ENCODE measurements at places on chromosomes 7 and 10. TPM values are rescaled to one million over a fixed set of nuclear protein-coding genes. Genes with fewer than 3 reads are reported as not detected.

The PRPS1L1 gene
- not detected for total RNA-seq

The OR2A1 gene
- not detected for total RNA-seq

The PLEKHS1 gene
- total RNA-seq = not detected

The STRIP2 gene
- 0.33 TPM for total RNA-seq

DNA sequence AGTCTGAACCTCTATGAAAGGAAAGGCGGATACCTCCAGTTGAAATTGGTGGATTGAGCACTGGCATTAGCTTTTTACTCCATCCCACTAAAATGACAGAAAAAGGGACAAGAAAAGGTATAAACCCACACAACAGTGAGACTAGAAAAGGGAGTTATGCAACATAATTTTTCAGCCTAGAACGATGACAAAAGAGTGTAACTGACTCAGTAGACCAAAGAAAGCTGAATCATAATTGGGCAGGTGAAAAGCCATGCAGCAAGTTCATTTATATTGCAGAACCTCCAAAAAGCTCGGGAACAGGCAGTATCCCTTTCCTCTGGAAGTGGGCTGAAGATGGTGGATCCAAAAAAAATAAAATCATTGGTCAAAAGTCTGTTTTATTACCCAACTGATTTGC lies 30.5 kb upstream of the ZCCHC24 start:
- no peak for DNase-seq

GRCh38 chr10:124403548-124403947 lies 15.2 kb downstream of the OAT start:
- DNase-seq = peak; percentile 37

GRCh38 chr10:79367426-79368189 lies 20.3 kb downstream of the PPIF start:
- no peak for DNase-seq

DNA sequence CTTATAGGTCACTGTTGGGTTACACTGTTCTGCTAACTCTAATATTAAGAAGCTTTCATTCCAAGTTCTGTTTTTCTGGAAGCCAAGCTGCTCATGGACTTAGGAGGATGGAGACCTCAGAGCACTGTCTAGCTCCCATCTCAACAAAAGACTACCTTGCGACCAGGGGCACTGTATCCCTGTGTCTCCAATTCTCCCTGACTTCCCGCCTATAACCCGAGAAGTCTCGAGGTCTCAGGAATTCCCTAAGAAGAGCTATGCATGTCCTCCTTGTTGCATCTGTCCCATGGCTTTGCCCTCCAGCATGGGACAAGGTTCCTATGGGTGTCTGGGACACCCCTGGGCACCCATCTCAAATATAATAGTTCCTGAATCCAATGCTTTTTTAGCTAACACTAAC lies 31.2 kb downstream of the BTBD16 start:
- DNase-seq = no peak

DNA sequence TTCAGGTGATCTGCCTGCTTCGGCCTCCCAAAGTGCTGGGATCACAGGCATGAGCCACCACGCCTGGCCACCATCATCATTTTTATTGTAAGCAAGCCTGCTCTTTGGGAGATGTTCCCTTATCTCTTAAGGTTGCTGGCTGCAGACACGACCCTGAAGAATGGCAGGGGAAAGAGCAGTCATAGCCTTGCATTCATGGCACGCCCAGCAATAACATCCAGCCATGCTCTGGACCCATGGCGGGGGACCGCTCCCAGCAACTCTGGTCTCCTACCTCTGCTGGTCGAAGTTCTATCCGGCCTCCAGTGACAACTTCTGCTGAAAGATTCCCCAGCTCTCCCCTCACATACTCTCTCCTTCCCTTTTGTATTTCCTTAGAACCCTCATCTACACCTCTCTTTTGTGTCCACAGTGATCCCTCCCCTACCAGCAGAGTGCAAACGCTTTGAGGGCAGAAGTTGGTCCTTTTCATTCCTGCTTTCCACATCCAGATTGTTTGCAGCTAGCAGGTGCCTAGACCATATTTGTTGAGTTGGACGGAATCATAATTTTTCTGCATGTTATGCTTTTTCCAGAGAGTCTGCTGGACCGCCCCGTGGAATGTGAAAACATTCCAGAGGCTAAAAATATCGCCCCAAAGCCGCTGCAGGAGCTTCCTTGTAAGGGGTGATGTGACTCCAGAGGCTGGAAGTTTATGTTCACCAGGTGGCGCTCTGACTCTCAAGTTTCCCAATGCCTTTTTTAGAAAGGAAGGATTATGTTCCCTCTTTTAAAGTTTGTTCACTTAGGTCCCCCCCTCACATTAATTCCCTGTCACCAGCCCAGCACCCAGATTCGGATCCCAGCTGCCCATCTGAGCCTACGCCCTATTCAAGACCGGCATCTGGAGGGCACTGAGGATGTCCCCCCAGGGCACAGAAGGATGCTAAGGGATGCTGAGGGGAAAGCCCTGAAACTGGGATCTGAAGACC lies 4.3 kb upstream of the MARVELD1 start:
- peak; percentile 88 for DNase-seq

GRCh38 chr7:41974870-41975557 lies 262.0 kb downstream of the GLI3 start:
- DNase-seq = no peak

DNA sequence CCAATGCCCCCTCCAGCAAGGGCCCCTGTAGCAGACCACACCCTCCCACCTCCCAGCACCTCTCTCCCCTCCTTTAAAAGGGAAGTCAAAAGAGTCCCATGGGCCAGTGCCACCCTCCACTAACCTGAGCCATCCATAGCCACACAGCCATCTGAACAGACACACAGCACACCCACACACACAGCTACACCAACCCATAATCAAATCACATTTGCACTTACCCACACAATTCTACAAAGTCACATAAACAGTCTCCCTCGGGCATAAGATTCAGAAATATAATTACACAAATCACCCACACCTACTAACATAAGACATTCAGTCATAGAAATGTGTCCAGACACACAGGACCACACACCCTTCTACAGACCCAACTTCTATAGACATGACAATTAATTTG lies 96.3 kb downstream of the HIF1AN start:
- DNase-seq = no peak

GRCh38 chr7:103605640-103606039 lies 159.6 kb upstream of the SLC26A5 start:
- no peak for DNase-seq

DNA sequence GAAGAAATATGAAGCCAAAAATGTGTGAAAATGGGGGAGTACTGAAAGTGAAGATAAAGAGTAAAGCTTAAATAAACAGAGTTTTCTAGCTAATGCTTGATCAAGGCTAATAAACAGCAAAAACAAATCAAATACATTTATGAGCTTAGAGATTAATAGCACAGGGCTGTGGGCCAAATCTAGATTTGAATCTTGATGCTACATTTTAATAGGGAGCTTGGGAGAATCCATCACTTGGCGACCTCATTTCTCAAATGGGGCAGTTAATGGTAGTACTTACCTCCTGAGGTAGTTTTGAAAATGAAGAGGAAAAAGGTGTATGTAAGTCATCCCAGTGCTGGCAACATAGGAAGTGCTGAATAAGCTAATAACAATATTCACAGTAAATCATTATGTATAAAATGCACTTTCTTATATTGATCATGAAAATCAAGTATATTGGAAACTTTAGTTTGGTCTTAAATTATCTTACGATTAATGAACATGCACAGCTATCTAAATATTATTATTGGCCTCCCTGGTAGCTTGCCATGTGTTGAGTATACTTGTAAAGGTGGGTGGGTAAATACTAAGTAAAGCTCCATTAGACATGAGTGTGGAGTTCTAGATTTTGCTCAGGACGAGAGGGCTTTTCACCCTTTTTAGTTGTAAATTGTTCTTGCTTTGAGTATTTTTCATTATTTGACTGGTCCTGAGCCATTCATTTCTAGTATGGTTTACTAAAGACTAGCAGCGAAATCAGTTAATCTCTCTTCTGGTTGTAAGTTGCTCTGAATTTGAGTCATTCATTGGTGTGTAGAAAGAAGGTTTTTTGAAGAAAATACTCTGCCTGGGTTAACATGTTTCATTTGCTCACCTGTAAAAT lies 5.1 kb downstream of the BICC1 start:
- DNase-seq = no peak

- DNase-seq = no peak
Observed at GRCh38 chr7:101953248-101953819, 135.9 kb downstream of the CUX1 start.

DNA sequence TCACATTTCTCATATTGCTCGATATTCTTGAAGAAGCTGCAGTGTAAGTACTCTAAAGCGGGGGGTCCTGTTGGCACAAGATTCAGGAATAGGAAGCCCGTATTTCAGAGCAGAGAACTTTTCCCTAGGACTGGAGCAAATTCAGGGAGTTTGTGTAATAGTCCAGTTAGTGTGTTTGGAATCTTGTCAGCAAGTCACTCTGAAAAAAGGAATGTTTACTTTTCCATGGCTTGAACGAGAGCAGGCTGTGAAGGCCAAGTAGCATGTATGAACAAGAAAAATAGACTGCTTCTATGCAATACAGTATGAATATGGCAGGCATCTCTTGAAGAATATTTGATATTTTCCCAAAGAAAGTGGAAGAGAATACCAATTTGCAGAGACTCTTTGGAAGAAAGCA lies 39.8 kb downstream of the CDC123 start:
- DNase-seq = no peak

DNA sequence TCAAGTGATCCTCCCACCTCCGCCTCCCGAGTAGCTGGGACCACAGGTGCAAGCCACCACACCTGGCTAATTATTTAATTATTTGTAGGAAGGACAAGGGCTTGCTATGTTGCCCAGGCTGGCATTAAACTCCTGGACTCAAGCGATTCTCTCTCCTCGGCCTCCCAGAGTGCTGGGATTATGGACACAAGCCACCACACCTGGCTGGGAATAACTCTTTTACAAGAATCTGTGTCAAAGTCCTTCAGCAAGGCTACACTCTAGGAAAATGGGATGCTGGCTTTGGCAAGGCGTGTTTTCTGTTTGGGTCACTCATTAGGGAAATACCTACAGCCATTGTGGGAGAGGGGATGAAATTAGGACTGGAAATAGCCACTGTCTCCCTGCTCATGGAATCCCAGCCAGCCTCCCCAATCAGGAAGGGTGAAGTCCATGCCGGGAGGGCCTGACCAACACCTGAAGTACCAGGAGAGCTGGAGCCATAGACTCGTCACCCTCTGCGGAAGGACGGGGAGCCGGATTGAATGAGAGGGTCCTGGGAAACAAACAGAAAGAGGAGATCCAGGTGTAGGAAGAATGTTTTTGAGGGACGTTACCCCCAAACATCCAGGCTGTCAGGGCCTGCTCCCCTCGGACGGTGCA lies 72.2 kb upstream of the MYL10 start:
- no peak for DNase-seq

- DNase-seq = no peak
Observed at GRCh38 chr10:132449051-132449810, 52.2 kb downstream of the PWWP2B start.
